Fibroblast of lung (primary cell): ENCODE measurements at places on chromosomes 3 and 15. TPM values are rescaled to one million over a fixed set of nuclear protein-coding genes. Genes with fewer than 3 reads are reported as not detected.
A peak's percentile ranks its signal among the peaks of the same experiment; 100 is the strongest.

- no peak overlapping the region for H3K27ac ChIP-seq
- no peak for DNase-seq
- H3K4me1 ChIP-seq = no peaks in the 10 kb centered on the region
- H3K36me3 ChIP-seq = no peaks in the 10 kb centered on the region
- no peak overlapping the region for H3K4me3 ChIP-seq
Observed at GRCh38 chr3:16887130-16887529, 2.4 kb downstream of the PLCL2 start.

DNA sequence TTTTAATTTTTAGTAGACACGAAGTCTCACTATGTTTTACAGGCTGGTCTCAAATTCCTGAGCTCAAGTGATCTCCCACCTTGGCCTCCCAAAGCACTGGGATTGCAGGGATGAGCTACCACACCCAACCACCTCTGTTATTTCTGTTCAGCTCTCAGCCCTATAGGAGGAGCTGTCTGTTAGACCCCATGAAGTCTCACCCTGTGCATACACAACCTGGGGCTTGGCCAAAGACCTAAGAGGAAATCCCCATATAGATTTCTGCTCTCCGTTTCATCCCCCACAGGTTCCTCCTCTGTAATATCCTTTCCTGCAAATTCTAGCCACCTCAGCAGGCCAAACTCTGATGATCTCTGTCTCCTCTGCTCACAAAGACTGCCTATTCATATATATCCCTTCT lies 56.6 kb upstream of the CTDSPL2 start:
- no peak overlapping the region for H3K4me3 ChIP-seq
- H3K36me3 ChIP-seq = no peaks in the 10 kb centered on the region
- no peaks in the 10 kb centered on the region for H3K4me1 ChIP-seq
- H3K27me3 ChIP-seq = no peaks in the 10 kb centered on the region

- H3K36me3 ChIP-seq = no peaks in the 10 kb centered on the region
- peak; percentile 18 for DNase-seq
- no peak overlapping the region for H3K4me3 ChIP-seq
- H3K27ac ChIP-seq = peak overlapping the region; percentile 10
- H3K4me1 ChIP-seq = peaks cover 38% of the 10 kb centered on the region
- no peaks in the 10 kb centered on the region for H3K27me3 ChIP-seq
Observed at GRCh38 chr15:74395319-74396145, 28.1 kb upstream of the CYP11A1 start.

DNA sequence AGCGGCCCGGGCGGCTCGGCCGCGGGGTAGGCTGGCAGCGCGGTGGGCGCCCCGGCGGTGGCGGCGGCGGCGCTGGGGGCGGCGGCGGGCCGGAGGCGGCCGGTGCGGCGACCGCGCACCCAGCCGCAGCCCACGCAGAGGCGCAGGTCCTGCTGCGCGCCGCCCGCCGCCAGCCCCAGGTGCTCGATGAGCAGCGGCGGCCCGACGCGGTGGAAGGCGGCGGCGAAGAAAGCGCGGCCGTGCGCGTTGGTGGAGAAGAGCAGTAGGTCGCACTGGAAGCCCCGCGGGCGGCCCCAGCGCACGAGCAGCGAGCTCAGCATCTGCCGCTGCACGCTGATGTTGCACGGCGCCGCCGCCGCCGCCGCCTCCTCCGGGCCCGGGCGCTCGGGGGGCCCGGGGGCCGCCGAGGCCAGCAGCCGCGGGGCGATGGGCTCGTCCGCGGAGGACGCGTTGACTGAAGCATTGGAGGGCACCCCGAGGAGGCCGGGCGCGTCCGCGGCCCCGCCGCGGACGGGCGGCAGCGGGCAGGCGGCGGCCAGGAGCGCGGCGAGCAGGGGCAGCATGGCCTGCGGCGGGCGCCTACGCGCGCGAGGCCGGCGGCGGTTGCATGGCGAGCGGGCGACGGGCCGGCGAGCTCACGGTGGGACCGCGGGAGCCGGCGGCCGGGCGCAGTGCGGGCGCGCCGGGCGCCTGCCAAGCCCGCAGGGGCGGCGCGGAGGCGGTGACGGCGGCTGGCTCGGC lies 452 bp downstream of the TMEM158 start:
- peak overlapping the region; percentile 44 for H3K4me3 ChIP-seq
- H3K4me1 ChIP-seq = peaks cover 3% of the 10 kb centered on the region
- peak overlapping the region; percentile 89 for H3K27ac ChIP-seq
- no peaks in the 10 kb centered on the region for H3K27me3 ChIP-seq
- DNase-seq = no peak
- H3K36me3 ChIP-seq = peaks cover 1% of the 10 kb centered on the region

- H3K27me3 ChIP-seq = no peaks in the 10 kb centered on the region
- H3K4me1 ChIP-seq = no peaks in the 10 kb centered on the region
- H3K4me3 ChIP-seq = no peak overlapping the region
- no peak for DNase-seq
- no peaks in the 10 kb centered on the region for H3K36me3 ChIP-seq
Observed at GRCh38 chr3:156516284-156516683, 38.6 kb downstream of the SSR3 start.

DNA sequence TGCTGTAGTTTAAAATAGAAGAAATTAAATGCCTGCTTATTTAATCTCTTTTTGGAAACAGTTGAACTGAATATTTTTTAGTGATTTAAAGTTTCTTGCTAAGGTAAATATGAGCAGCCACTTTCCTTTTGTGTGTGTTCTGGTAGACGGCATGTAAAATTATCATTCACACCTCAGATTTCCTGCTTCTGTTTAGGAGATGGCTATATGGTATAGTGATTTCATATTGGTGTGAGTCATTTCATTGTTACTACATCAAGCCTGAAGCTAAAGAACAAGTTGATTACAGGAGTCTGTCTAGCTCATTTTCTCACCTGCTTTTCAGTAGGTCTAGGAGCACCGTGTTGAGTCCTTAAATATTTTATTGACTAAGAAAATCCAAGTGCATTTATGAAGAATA lies 2.2 kb downstream of the LRCH3 start:
- H3K27me3 ChIP-seq = no peaks in the 10 kb centered on the region
- H3K4me1 ChIP-seq = peaks cover 2% of the 10 kb centered on the region
- H3K27ac ChIP-seq = no peak overlapping the region

The LTK gene
- under 0.01 and 0.99 TPM in 2 replicates for total RNA-seq

The RBP2 gene
- not detected in 2 replicates for total RNA-seq

The FAM3D gene
- total RNA-seq = not detected in 2 replicates
